ENCODE measurements at places on chromosomes 6 and 20. TPM values are rescaled to one million over a fixed set of nuclear protein-coding genes. Genes with fewer than 3 reads are reported as not detected.

The OR2J3 gene
- not detected for total RNA-seq

The MMP24 gene
- 0.15 TPM for total RNA-seq

The SYCP2 gene
- total RNA-seq = 6.0 TPM

The RIPPLY2 gene
- not detected for total RNA-seq

The C20orf144 gene
- not detected for total RNA-seq

- no peak overlapping the region for H3K27ac ChIP-seq
- no peaks in the 10 kb centered on the region for H3K4me1 ChIP-seq
- H3K27me3 ChIP-seq = peaks cover 6% of the 10 kb centered on the region
- H3K4me3 ChIP-seq = no peak overlapping the region
- H3K36me3 ChIP-seq = no peaks in the 10 kb centered on the region
Measured at GRCh38 chr6:13253272-13253671, 75.1 kb downstream of the TBC1D7 start.

- peaks cover 13% of the 10 kb centered on the region for H3K27me3 ChIP-seq
- no peaks in the 10 kb centered on the region for H3K4me1 ChIP-seq
- no peaks in the 10 kb centered on the region for H3K36me3 ChIP-seq
- no peak overlapping the region for H3K4me3 ChIP-seq
- H3K27ac ChIP-seq = no peak overlapping the region
Measured at GRCh38 chr6:136191606-136192312, 58.4 kb downstream of the MTFR2 start.
